ENCODE measurements at places on chromosomes 4 and X.

DNA sequence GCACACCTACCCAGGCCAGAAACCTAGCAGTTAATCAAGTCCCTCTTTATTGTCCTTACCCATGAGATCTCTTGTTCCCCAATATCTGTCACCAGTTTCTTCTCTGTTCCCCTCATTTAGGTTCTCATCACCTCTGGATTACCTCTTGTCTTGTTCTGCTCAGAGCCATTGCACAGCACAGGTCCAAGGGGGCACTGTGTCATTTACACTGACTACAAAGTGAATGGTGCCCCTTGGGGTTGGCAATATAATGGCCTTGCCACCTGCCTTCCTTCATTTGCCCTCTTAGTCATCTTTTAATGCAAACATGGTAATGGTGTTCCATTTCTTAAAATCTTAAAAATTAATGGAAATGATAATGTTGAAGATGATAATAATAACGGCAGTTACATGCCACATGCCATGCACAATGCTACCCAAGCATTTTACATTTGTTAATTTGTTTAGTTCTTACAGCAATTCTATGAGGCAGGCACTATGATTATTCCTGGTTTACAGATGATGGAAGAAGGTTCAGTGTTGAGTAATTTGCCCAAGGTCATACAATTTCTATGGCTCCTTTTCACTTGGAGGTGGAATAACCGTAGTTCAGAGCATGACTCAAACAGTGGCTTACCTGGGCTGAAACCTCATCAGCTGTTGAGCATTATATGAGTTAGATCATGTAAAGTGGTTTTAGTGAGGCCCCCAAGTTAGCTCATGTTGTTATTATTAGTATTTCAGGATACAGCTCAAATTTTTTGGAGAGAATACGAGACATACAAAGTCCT, 117.9 kb downstream of the RASL11B start:
- DNase-seq: no peak

DNA sequence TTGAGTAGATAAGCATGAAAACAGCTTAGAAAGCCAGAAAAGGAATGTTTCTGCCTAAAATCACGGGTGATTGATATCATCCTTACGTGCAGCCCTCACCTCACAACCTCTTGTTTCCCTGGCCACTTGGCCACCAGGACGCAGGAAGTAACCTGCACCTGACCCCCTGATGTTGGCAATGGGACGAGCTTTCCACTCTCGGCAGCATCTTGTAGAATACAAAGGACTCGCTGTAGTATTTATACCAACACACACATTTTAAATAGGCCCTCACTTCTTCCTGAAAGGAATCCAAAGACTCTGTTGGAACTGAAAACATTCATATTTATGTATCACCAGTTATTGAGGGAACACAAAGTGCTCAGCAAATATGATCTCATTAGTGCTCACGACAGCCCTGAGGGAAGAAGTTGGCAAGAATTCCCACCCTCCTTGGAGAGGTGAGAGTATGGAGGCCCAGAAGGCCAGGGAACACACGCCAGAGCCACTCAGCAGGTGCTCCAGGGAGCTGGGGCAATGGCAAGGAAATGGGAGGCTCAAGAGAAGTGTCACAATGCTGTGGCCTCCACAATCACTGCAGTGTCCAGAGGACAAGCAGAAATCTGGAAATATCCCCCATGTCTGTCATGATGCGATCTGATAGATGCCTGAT, 103.3 kb upstream of the KIT start:
- no peak for DNase-seq

DNA sequence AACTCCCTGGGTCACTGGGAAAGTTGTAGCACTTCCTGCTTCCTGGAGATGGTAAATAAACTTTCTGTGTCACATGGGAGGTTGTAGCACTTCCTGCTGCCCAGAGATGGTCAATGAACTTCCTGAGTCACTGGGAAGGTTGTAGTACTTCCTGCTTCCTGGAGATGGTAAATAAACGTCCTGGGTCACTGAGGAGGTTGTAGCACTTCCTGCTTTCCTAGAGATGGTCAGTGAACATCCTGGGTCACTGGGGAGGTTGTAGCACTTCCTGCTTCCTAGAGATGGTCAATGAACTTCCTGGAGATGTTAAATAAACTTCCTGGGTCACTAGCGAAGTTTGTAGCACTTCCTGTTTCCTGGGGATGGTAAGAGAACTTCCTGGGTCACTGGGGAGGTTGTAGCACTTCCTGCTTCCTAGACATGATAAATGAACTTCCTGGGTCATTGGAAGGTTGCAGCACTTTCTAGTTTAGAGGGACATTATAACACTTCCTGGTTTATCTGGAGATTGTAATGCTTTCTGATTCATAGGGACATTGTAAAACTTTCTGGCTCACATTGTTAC, 62.3 kb upstream of the CD99 start:
- DNase-seq: no peak

GRCh38 chr4:20037745-20038144, 214.0 kb upstream of the SLIT2 start:
- DNase-seq: no peak

All from fibroblast of skin of scalp (primary cell).